ENCODE measurements at places on chromosomes 1 and 21.

DNA sequence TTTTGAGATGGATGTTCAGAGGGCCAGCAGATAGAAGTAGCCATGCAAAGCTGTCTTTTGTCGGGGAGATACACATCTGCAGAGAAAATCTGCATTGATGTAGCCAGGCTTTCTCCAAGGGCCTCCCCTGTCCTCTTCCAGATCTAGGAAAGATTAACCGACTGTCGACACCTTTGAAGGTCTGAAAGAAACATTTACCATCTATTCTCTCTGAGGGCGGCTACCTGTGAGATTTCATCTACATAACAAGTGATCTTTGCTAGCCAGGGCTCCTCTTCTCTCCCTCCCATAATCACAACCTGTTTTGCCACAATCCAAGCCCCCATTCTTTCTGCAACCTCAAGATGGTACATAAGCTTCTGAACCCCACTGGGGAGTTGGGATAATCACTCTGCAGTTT, 193.6 kb downstream of the RGS7 start:
- no peak for DNase-seq

DNA sequence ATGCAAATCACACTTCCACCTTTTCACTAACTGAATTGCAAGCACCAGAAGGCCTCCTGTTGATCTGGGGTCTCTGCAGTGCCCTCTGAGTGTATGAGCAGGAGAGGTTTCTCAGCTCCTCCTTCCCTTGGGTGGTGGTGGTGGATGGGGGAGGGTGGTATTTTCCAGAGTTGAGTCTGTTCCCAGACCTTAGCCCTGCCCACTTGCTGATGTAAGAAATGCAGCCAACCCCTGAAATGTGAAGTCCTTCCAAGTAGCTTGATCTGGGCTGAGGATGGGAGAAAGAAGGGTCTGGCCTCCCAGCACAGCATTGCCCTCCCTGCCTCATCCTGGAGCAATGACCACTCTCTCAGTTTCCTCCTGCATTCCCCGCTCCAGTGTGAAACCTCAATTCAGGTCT, 6.3 kb upstream of the FOXD2 start:
- peak; percentile 96 for DNase-seq

GRCh38 chr1:25543005-25543424, 391 bp upstream of the LDLRAP1 start:
- DNase-seq: no peak

DNA sequence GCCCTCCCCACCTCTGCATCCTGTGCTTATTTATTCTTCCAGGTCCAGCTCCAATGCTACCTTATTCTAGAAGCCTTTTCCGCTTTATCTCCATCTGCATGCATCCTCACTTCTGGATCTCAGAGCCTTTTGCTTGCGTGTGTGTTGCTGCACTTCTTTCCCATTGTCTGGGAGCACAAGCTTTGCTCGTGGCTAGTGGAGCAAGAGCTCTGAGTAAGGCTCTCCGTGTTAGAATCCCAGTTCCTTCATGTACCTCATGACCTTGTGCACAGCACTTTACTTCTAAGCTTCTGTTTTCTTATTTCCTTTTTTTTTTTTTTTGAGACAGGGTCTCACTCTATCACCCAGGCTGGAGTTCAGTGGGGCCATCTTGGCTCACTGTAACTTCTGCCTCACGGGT, 140.0 kb upstream of the POU3F1 start:
- no peak for DNase-seq

GRCh38 chr1:244881552-244882280, 17.4 kb upstream of the HNRNPU start:
- DNase-seq: no peak

DNA sequence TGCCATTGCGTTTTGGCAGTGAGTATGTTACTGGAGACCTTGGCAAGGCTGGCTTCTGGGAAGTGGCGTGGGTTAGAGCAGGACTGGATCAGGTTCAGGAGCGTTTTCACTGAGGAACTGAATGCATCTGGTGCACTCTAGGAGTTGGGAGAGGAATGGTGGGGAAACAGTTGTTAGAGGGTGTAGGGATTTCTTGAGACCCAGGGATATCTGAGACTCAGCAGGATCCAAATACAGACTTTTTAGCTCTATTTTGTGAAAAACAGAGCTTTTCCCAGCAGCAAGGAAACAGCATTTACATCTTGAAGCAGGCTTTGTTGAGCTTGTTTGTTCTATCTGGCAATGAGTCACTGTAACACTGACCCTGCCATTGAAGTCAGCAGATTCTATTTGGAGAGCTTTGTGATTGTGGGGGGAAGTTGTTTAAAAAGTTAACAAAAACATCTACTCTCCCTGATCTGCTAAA, 56.9 kb upstream of the NRIP1 start:
- DNase-seq: peak; percentile 80

GRCh38 chr21:34617753-34618339, 2.9 kb upstream of the RCAN1 start:
- no peak for DNase-seq

DNA sequence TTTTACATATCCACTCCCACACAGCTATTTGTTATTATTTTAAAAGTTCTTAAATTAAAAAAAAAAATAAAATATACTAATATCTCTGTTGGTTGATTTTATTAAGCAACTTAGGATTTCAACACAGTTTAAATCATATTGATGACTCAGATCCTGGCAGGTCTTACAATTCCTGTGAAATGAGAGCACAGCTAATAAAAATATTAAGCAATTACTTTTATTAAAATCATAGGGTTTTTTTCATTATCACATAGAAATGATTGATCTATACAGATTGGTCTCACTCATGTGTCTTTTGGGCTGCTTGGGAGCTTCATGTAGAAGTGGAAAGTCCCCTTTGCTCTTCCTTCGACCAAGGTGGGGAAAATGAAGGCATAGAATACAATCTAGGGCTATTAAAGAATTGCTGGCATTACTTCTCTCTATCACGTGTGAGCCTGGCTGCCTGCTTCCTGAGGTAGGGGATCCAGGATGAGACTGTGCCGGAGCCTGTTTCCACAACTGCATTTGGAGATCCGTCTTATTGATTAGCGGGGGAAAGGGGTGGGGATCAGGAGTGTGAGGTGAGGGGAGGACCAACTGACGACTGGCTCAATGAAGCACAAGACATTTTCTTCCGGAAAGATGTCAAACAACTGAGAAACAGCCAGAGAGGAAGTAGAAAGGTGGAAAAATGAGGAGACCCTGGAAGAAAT, 858.0 kb downstream of the USP25 start:
- DNase-seq: peak; percentile 88

DNA sequence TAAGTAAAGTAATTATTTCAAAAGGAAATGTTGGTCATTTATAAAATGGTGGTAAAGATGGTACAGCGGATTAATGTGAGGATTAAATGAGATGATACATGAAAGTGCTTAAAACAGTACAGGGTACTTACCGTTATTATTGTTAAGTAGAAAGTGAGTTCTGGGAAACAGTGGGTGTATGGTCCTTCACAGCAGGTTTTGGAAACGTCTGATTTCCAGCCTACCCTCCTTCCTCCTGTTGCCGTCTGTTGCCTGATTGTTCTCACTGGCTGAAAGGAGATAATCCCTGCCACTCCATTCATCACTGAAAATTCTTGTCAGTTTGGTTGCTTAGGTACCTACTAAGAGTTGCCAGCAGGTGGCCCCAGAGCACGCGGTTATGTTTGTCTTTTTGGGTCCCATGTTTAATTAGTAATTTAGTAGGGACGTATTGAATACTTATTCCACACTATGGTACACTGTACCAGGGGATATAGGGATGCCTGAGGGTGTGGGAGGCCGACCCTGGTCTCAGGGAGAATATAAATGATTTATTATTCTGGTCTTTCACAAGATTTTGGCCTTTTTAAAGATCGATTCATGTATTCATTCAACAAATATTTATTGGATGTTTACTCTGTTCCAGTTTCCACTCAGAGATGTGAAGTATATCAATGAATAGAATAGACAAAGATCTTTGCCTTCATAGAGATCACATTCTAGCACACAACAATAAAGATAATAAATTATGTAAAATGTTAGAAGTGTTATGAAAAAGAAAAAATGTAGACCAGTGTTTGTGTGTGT, 30.8 kb upstream of the RPTN start:
- DNase-seq: peak; percentile 83

DNA sequence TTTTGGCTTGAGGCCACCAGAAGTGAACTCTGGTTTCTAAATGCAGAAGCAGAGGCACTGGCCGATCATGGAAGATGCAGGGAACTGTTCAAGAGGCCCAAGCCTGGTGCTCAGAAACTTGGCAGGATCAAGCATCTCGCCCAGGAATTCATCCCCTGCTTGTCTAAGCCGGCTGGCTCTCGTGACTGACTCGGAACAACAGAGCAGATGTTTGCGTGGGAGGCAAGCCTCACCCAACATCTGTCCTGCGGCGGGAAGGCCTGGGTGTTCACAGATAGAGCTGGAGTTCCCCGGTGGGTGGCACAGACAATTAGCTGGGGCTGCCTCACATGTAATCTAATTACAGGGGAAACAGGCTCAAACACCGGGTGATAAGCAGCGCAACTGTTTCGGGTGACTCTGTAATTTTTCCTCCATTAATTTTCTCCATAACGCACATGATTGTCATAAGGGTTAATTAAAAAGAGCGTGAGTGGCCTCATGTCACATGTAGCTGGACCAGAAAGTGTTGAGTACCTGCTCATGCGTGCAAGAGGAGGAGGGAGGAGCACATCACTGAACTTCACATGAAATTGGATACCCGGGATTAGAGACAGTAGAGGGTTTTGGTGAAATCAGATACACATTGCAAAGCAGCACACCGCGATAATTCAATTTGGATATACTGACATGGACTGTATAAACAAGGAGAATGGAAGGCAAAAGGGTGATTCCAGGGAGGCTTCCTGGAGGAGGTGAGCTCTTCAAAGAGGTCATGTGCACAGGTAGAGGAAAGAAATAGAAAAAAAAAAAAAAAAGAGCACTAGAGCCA, 180.0 kb downstream of the ETS2 start:
- peak; percentile 87 for DNase-seq

- DNase-seq: peak; percentile 61
Observed at GRCh38 chr1:196078691-196079090, 529.5 kb downstream of the KCNT2 start.

Measured in choroid plexus epithelial cell (primary cell).